CD4-positive, CD25-positive, alpha-beta regulatory T cell (primary cell): ENCODE measurements at places on chromosomes 16 and 17. TPM values are rescaled to one million over a fixed set of nuclear protein-coding genes. Genes with fewer than 3 reads are reported as not detected.
A peak's percentile ranks its signal among the peaks of the same experiment; 100 is the strongest.

- DNase-seq = no peak
These were observed 78.0 kb downstream of the MPRIP start for GRCh38 chr17:17120294-17120693.

- DNase-seq = no peak
These were observed 77.8 kb downstream of the ZNF778 start for GRCh38 chr16:89295071-89295900.

- DNase-seq = no peak
These were observed 2.8 kb downstream of the OMG start for GRCh38 chr17:31294231-31294630.

DNA sequence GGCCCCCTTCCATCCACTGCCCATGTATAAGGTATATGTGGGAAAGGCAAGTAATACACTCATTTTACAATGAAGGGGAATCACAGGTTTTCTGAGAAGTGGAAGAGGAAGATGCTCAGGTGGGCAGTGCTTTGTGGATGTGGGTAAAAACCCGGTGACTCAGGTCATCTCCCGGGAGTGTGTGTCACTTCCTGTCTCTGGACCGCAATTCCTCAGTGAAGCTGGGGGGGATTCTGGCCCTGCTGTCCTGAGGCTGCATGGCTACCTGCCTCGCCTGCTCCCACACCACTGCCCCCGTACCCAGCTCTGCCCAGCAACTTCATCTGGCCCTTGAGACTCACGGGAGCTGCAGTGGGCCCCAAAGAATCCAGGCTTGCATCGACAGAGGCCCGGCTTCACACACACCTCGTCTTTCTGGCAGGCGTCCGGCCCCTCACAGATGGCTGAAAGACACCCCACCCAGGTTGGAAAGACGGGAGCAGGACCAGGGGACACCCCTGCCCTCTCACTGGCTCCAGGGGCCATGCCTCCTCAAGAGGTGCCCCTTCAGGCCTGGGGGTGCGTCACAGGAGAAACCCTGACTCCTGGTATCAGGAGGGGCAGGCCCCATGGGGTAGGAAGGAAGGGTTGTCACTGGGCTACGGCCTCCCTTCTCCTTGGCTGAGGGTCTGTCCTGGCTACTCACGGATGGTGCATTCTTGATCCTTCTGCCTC is 882 bp downstream of the SCARF1 start:
- peak; percentile 44 for DNase-seq

DNA sequence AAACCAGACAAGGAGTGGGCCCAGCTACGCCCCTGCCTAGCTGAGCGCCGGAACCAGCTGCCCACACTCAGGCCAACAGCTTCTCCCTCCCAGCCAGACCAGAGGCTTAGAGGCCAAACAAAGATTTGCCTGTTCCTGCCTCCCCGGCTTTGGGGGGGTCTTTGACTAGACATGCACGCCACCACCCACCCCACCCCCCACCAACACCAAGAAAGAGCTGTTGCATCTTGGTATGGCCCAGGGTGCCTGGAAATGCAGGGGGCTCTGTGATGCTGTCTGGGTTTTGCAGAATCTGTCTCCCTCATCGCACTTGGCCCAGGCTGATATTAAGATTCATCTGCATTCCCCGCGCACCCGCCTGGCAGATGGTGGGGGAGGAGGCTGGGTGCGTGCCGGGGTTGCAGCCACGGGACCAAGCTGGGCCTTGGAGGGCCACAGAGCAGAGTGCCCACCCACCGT is 1.3 kb upstream of the NXPH3 start:
- no peak for DNase-seq

DNA sequence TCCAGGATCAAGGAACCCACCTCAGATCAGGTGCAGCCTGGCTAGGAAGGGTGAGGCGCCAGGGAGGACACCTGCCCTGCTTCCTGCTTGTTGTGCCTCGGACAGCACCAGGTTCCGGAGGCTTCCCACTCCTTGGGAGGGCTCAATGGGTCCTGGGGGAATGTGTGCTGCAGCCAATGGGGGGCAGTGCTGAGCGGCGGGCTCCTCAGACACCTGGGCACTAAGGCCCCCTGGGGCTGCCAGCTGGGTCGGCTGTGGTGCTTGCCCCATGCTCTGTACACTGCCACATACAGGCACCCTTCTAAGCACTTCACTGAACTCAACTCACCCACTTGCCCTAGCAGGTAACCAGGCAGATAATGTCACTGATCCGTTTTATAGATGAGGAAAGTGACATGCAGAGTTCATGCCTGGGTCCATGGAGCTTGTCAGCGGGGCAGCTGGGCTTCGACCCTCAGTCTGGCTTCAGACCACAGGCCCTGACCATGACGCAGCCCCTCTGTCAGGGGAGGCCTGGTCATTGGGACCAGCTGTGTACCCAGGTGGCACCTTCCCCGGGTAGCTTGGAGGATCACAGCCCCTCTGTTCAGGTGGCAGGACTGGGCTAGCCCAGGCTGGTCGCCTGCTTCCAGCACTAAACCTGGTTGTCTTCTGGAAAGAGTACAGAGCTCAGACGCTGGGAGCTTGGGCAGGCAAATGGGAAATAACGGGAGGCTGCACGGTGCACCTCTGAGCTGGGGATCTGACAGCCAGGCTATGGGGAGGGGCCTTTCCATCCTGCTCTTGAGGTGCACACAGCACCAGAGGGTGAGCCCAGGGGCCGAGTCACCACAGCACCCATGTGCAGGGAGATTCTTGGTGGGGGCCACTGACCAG is 8.2 kb downstream of the FN3K start:
- DNase-seq = no peak

GRCh38 chr16:14003074-14003570 is 68.0 kb upstream of the MRTFB start:
- no peak for DNase-seq

- no peak for DNase-seq
These were observed 50.9 kb upstream of the TEKT3 start for GRCh38 chr17:15392326-15392741.

Gene DPEP2
- total RNA-seq = 52.4 TPM

Gene CCL8
- not detected for total RNA-seq

Gene CCL4
- 0.59 TPM for total RNA-seq

Gene ZMYND15
- total RNA-seq = 1.0 TPM

Gene BAIAP3
- 3.1 TPM for total RNA-seq

Gene TBC1D16
- 0.72 TPM for total RNA-seq
